ENCODE measurements at places on chromosomes 1 and 21. TPM values are rescaled to one million over a fixed set of nuclear protein-coding genes. Genes with fewer than 3 reads are reported as not detected.

VHLL gene
- total RNA-seq = not detected

LORICRIN gene
- not detected for total RNA-seq

- no peak for DNase-seq
These were observed 246.5 kb upstream of the VAMP3 start for GRCh38 chr1:7524341-7525337.

DNA sequence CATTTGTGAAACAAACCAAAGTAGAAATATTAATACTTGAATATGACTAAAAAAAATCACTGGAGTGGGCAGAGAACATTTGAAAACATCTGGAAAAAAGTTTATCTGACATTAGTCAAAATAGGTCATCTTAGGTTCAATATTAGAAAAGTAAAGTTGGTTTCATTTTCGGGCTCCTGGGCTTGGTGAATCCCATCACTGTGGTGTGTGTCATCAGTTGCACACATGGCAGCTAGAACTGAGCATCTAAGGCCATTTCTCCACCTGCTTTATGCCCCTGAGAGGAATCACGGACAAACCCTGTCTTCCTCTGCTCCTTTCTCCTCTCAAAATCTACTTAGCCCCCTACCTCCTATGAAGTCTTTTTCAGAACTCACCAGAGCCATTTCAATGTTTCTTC is 5.4 kb downstream of the HSD11B1 start:
- no peak for DNase-seq

FCRL4 gene
- total RNA-seq = not detected

GRCh38 chr1:3630161-3630611 is 5.4 kb downstream of the TPRG1L start:
- no peak for DNase-seq

MR1 gene
- 21.9 TPM for total RNA-seq

ZNF697 gene
- 11.2 TPM for total RNA-seq
